ENCODE measurements at places on chromosomes 3 and 15.

GRCh38 chr3:143224716-143225115 is 105.1 kb downstream of the CHST2 start:
- no peak for DNase-seq

DNA sequence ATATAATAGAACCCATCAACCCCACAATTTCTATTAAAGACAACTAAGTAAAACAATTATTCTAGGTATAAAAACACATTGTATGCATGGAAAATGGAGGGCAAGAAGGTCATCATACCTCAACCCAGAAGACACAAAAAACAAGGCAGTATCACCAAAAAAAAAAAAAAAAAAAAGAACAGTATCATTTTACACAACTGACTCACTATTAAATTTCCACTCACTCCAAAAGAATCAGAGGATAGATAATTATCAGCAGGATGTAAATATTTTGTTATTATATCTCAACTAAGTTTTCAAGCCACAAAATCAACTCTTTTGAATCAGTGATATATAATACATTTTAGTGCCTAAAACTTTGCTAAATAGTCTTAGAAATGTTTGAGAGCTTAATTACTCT is 55.0 kb downstream of the CLASP2 start:
- DNase-seq, result no peak

- DNase-seq, result no peak
These were observed 118.7 kb upstream of the ACP3 start for GRCh38 chr3:132198516-132198915.

- DNase-seq, result no peak
These were observed 11.4 kb downstream of the TGM5 start for GRCh38 chr15:43255376-43255775.

GRCh38 chr3:186997061-186997460 is 66.7 kb downstream of the ST6GAL1 start:
- no peak for DNase-seq

GRCh38 chr3:50585919-50586762 is 16.8 kb downstream of the HEMK1 start:
- DNase-seq, result no peak

- DNase-seq, result no peak
These were observed 101.9 kb upstream of the KCNMB2 start for GRCh38 chr3:178434206-178434805.

- DNase-seq, result no peak
These were observed 33.2 kb downstream of the CDCP1 start for GRCh38 chr3:45112939-45113338.

DNA sequence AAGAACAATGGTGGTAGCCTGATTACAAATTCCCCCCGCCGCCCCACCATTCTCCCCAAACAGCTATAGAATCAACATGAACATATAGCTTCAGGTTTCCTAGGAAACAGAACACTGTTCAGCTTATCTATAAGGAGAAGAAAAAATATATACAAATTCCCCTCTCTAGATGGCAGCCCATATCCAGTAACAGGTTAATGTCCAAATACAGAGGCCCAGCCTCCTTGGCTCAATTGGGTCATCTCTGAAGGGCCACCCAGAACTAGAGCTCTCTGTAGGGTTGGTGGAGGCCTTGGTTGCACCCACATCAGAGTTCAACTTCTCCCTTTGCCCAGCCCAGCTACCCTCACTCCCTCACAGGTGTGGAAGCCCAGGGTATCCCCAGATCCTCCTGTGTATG is 91.5 kb upstream of the ADAMTS17 start:
- DNase-seq, result no peak

GRCh38 chr15:89628301-89628700 is 27.0 kb downstream of the KIF7 start:
- DNase-seq, result no peak

DNA sequence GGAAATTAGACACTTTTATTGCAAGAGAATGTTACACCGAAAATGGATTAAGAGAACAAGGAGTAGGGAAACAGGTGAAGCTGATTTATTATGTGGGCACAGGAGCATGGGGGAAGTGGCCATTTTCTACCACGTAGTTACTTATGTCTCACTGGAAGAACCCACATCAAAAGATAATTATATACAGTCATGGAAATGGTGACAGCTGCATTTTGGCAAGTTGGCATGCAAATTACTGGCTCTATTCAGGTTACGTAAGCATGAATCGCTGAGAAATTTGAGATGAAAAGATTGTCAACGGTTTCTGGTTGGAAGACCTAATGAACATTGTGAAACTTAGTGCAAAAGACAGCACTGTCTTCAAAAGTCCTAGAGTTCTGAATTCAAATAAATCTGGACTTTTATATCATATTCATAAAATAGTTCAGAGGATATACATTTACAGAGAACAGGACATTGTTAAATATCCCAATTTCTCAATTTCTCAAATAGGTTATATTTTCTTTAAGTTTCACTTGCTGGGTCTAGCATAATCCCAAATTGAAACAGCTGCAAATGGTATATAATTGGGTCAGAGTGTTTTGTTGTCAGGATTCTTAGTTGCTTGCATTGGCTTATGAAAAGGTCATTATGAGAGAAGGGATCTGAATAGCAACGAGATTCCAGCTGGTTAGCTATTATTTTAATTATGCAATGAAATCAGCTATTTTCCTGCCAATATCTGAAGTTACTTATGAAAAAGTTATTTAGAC is 567.8 kb downstream of the ZPLD1 start:
- DNase-seq, result no peak

GRCh38 chr15:70132139-70132538 is 34.4 kb upstream of the TLE3 start:
- DNase-seq, result no peak

GRCh38 chr15:72281713-72282112 is 9.4 kb upstream of the PARP6 start:
- DNase-seq, result no peak
